ENCODE measurements at places on chromosomes 1 and 21.
A peak's percentile ranks its signal among the peaks of the same experiment; 100 is the strongest.

- no peak for DNase-seq
Measured at GRCh38 chr1:3398396-3399140, 55.9 kb upstream of the ARHGEF16 start.

GRCh38 chr1:158649052-158649451, 37.5 kb downstream of the SPTA1 start:
- DNase-seq = no peak

GRCh38 chr1:160658162-160658813, 11.4 kb upstream of the SLAMF1 start:
- no peak for DNase-seq

DNA sequence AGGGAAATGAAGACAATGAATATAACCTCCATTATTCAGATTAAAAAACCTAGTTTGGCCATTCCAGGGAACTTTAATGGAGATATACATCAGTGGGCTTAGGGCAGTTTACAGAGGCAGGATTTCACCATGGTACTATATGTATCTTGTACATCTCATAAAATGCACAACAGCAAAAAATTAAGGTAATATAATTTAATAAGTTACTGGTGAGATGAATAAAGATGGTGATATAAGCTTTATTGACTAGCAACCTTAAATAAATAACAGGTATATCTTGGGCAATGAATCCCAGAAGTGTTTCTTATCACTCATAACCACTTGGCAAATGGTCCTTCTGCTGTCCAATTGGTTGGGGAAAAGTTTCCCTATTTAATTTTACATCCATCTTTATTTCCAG, 29.0 kb downstream of the XCL1 start:
- no peak for DNase-seq

DNA sequence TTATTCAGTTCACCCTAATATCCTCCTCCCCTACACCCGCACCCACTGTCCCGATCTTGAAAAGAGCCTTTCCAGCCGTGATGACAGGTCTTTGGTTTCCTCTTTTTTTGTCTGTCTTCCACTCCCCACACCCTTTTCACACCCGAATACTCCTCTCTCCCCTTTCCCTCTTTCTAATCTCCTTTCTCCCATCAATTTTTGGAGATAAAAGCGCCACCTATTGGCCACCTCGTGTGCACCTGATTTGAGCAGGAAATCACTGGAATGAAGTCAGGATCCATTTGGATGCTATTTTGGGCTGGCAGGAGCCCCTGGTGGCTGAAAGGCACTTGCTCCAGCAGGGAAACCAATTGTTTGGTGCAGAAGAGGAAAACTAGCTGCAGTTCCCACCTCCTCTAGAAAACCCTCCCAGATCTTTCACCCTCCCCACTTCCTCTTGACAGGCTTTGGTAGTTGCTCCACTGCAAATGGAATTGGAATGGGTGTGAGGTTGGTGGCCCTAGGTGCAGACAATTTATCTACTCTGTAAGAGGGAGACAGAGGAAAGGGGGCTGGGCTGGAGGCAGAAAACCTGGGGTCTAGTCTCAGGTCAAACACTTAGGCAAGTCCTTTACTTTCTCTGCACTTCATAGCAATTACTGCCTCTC, 8.4 kb downstream of the FOXE3 start:
- peak; percentile 25 for DNase-seq

DNA sequence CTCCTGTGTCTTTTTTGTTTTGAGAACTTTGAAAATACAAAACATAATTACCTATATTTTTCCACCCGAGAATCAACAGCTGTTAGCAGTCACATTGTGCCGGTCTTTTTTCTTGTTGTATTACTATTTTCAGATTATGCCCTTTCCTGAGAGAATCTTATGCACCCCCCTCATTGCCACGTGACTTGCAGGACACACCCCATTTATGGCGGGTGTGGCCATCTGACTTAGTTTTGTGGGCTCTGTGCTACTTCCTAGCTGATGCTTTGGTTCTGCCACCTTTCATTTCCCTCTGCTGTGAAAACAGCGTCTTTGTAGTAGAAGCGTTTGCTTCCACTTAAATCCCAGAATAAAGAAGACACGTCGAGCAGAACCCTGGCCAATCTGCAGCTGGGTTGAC, 82.8 kb upstream of the SOX13 start:
- DNase-seq = no peak

GRCh38 chr1:96236156-96236739, 485.3 kb upstream of the PTBP2 start:
- DNase-seq = peak; percentile 33

DNA sequence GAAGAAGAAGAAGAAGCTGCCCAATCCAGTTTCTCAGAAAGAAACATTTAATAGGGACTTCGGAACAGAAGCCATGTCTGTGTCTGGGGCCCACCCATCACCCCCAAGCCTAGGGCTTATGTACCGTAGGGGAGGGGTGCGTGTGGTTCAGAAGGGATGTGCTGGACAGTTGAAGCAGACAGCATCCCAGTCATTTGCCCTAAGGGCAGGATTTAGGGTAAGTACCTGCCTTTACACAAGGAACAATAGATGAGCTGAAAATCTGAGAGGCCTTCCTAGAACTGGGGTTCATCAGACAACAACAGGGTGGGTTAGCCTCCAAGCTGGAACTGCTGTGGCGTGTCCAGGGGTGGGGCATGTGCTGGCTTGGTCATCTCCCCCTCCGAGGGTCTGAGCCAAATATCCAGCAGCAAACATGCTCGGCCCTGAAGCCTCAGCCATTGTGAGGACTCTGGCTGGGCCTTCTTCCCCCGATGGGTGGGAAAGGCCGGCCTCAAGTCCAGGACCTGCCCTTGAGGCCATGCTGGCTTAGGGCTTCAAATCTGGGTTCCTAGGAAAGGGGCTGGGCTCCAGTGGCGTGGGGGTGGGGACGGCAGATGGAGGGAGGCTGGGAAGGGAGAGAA, 12.1 kb downstream of the CSTB start:
- no peak for DNase-seq

DNA sequence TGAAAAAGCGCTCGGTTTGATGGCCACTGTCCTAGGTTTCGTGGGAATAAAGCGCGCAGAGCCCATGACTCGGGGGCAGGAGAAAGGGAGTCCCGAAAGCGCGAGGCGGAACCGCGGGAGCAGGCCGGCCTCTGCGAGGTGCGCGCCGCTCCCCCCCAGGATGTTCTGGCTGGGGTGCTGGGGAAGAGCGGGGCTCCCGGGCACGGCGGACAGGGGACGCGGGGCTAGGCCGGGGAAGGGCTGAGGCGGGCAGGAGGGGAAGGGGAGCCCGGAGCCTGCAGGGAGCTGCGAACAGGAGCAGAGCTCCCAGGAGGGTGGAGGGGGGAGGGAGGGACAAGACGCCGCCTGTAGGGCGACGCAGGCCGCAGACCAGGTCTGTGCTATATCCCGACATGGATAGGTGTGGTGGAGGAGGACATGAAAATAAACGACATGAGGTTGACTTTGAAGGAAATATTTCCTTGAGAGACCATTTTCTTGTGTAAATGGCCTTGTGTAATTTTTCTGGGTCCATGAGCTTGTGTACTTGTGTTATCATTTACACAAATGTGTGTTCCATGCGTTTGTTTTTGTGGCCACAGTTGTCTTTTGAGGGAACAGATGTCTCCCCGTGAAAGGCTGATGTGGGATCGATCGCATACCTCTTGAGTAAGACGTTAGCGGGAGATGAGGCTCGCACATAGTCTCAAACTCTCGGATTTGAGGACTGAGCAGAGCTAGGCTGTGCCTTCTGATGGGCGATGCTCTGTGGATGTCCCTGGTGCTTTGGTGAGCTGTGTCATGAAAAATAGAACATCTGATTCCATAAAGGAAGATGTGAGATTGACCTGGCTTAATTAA, 1.3 kb downstream of the PCNT start:
- peak; percentile 46 for DNase-seq

Data from NCI-H526 treated with DMSO at 0.1 percent for 48 hours (cell line).